ENCODE measurements at places on chromosomes 7 and 10. TPM values are rescaled to one million over a fixed set of nuclear protein-coding genes. Genes with fewer than 3 reads are reported as not detected.

- DNase-seq = peak; percentile 96
Measured at GRCh38 chr10:73096449-73097304, at the start of gene P4HA1. Gene P4HA1, minus strand, starts transcription at chr10:73096866. Its CDS starts 21,983 bp downstream, at chr10:73074883.

DNA sequence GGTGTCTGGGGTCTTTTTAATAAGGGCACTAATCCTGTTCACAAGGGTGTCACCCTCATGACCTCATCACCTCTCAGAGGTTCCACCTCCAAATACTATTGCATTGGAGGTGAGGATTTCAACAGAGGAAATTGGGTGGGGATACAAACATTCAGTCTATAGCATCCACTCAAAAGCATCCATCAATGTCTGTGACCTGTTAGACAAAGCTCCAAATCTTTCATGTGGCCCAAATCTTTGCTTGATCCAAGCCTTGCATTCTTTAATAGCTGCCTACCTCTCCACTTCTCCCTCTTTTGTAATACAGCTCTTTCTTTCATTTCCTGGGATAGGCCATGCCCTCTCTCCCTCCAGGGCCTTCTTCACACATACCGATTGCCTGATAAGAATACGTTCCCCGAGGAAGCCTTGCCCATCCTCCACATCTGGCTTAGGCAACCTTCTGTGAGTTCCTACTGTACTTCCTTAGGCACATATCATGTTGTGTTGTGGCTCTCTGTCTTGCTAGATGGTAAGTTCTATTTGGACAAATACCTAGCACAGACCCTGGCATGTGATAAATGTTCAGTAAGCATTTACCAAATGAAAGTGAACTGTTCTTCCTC is 66.1 kb downstream of the CREM start:
- DNase-seq = no peak

DNA sequence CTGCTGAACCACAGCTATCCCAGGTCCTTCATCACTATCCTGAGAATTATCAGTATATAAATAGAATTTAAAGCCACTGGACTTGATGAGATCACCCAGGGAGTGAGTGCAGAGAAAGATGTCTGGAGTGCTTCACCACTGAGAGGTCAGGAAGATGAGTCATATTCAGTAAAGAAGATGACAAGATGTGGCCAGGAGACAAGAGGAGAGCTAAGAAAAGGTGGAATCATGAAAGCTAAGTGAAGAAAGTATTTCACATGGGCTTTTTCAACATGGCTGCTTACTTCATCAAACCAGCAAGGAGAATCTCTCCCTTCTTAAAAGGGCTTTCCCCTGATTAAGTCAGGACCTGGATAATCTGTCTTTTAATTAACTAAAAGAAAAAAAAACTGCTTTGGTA is 9.1 kb upstream of the PRKAR2B start:
- no peak for DNase-seq

DNA sequence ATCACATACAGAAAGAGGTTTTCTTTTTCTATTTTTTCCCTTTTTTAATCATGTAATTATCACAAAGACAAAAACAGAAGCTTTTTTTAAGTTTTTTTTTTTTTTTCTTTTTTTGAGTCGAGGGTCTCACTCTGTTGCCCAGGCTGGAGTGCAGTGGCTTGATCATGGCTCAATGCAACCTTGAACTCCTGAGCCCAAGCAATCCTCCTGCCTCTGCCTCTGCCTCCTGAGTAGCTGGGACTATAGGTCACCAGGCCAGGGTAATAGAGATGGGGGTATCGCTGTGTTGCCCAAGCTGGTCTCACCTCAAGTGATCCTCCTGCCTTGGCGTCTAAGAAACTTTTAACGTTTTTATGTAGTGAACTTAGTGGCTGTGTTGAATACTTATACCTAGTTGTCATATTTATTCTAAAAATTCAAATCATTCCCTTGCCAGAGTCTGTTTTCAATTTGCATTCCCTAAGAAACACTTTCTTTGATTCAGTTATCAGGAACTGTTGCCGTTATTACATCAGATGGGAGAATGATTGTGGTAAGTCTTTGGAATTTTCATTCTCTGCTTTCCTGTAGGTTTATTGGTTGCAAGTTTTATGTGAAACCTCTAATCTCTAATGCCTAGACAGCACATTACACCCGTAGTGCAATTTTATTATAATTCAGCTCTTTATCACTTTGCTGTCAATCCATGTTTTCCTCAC is 1.3 kb downstream of the LSM8 start:
- DNase-seq = no peak

GRCh38 chr7:55019691-55020465 is 1.1 kb downstream of the EGFR start:
- no peak for DNase-seq

GRCh38 chr10:49592726-49593563 is 17.2 kb upstream of the SLC18A3 start:
- peak; percentile 36 for DNase-seq

- no peak for DNase-seq
Measured at GRCh38 chr10:132532749-132533560, 4.6 kb upstream of the INPP5A start.

DNA sequence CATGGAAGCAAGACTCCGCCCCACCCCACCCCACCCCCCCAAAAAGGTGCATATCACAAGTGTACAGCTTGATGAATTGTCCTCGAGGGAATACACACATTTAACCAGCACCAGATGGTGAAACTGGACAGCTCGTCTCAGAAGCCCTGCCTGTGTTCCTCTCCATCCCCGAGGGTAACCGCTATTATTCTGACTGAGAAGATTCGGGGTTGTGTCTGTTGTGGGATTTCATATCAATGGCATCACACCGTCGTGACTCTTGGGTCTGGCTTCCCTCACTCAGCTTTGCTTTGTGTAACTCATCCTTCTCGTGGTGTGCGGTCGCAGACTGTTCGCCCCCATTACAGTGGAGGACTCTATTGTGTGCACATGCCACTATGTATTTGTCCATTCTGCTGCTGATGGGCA is 18.9 kb downstream of the PODXL start:
- DNase-seq = no peak

GRCh38 chr7:116575853-116576252 is 51.0 kb downstream of the CAV1 start:
- no peak for DNase-seq

DNA sequence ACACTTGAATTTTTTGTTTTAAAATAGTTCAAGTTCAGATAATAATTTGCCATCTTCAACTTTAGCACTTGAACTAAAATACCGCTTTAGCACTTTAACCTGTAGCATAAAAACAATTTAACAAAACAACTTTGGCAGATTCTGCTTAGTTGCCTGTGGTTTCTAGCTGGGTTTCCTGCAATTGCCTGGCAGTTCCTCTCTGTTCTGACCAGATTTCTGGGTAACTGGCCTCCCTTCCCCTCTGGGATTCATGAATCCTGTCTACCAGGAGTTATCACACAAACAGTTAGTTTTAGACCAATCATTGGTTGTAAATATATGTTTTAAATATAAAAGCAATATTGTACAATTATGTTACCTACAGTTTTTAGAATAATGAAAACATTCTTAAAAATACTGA is 89.8 kb upstream of the HDAC9 start:
- no peak for DNase-seq

DNA sequence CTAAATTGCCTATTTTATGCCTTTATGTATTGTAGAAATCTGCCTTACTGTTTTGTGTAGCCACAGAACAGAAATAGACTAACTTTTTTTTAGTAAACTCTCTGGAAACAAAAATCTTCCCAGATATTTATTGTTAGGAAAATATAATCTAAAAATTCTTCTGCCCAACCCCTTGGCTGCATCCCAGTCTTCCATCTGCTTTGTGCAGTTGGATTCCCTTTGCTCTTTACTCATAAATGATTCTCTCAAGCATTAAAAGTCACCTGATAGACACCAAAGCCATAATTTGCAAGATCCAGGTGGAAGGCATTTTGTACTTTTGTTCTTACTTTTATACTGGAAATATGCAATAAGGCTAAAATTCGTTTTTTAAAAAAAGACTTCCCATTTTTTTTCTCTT is 6.1 kb upstream of the CAV2 start:
- no peak for DNase-seq

- no peak for DNase-seq
Measured at GRCh38 chr7:128904381-128905197, 5.9 kb downstream of the KCP start.

GRCh38 chr10:59753267-59753666 is at the start of gene MRLN:
Gene MRLN, minus strand, starts transcription at chr10:59753455.
- no peak for DNase-seq

DNA sequence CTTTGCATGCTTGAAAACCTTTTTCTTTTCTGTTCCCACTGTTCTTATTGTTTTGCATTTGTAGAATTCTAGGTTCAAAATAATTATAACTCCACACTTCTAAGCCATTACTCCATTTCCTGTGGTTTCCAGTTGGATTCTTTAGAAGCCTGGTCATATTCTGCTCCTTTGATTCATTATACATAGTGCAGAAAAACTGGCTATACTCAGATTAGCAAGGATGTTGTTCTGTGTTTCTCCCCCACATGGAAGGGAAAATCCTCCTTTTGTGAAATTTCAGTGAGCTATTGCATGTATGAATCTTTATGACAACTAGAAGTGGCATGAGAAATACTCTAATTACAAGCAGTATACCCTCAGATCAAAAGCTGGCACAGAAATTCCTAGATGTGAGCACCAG is 79.5 kb downstream of the SLC13A1 start:
- DNase-seq = no peak

DNA sequence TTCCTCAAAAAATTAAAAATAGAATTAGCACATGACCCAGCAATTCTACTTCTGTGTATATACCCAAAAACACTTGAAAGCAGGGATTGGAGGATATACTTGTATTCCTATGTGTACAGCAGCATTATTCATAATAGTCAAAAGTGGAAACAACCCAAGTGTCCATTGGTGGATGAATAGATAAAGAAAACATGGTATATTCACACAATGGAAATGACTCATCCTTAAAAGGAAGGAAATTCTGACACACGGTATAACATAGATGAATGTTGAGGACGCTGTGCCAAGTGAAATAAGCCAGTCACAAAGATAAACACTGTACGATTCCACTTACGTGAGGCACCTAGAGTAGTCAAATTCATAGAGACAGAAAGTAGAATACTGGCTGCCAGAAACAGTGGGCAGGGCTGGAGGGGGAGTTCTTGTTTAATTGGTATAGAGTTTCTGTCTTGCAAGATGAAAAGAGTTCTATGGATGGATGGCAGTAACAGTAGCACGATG is 26.6 kb upstream of the KAT6B start:
- peak; percentile 49 for DNase-seq

GRCh38 chr7:123242467-123243092 is 42.8 kb upstream of the SLC13A1 start:
- no peak for DNase-seq

DNA sequence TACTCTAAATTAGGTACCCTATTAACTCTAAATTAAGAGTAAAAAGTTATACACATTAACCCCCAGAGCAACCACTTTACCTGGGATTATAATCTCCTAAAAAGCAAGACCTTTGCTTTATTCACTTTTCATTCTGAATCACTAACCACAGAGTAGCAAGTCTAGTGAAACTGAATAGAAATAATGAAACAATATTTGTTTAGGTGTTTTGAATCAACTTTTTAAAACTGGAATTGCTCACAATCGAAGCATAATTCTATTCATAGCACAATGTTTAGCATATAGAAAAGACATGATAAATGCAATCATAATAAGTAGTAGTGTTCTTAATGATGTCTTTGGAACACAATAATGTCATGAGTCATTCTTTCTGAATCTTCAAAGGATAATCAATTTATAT is 37.0 kb upstream of the CASD1 start:
- no peak for DNase-seq

DNA sequence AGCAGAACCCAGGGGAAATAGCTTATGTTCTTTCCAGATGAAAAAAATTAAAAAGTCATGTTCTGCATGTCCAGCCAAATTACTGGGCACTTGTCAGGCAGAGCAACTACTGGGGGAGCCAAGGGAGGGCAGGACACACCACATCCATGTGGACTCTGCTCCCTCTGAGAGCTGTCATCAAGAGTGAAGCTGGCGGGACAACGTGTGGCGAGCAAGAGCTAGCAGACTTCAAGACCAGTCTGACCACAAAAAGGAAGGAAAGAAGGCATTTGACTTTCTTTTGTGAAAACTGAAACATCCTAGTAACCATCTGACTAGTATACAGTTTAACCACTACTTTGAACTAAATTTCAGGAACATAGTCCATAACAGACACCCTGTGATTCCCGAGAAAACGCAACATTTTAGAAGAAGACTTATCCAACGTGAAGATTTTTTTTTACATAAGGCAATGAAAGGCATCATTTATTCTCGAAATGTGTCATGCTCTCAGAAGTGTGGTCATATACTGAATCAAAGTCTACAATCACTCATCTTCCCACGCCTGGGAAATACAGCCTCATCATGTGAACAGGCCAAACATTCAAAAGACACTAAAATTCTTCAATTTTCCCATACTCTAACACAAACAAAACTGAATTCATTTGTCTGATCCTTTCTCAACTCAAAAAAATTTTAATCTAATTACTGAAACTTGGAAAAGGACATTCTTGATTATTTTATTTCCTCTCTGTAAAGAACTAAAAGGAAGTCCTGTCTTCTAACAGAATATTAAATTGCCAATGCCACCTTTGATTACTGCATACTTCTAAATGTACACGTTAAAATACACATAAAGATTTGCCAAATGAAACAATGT is 15.5 kb downstream of the CYTH3 start:
- DNase-seq = no peak

DNA sequence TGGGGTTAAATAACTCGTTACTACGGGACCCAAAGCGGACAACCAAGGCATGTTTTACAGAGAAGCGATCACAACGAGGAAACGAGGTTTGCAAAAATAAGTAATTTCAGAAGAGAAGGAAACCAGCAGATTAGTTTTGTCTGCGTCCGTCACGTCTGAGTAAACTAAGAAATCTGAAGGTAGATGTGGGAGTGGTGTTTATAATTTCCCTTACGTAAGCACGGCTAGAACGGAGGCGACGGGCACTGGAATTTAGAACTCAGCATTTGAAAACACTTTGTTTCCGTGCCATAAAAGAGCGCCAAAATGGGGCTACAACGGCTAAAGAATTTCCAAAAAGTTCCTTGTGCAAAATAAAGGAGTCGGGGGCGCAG is 718 bp upstream of the UMAD1 start:
- DNase-seq = peak; percentile 52

GRCh38 chr7:105596866-105597265 is 15.6 kb upstream of the EFCAB10 start:
- DNase-seq = no peak

DNA sequence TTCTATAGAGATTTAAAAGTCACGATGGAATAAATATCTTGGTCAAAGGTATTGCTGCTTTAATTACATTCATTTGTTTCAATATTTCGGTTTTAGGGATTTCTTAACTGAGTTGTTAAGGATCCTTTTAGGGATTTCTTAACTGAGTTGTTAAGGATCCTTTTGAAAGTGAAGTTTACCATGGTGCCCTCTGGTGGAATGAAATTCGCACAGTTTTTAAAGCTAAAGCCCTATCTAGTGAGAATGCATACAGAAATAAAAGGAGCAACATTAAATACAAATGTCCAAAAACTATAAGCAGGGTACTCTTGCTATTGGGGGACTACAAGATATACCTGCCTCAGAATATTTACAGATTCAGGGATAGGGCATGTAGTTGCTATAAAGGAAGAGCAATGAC is 193.7 kb downstream of the RNLS start:
- DNase-seq = peak; percentile 72

The MYOZ1 gene
- polyA plus RNA-seq = 4.6 TPM

The DPP6 gene
- polyA plus RNA-seq = 49.0 TPM

The KNDC1 gene
- polyA plus RNA-seq = 10.1 TPM

The GBX1 gene
- not detected for polyA plus RNA-seq

The OR2AE1 gene
- polyA plus RNA-seq = not detected

The MARCHF5 gene
- 65.9 TPM for polyA plus RNA-seq

The CACNA2D1 gene
- polyA plus RNA-seq = 24.1 TPM

The PNLIPRP3 gene
- polyA plus RNA-seq = not detected

The PSD gene
- 13.2 TPM for polyA plus RNA-seq

The ZNF775 gene
- polyA plus RNA-seq = 8.4 TPM

The ABCB1 gene
- polyA plus RNA-seq = 20.3 TPM

The ASL gene
- 30.7 TPM for polyA plus RNA-seq
